ENCODE measurements at places on chromosomes 5 and 9.

DNA sequence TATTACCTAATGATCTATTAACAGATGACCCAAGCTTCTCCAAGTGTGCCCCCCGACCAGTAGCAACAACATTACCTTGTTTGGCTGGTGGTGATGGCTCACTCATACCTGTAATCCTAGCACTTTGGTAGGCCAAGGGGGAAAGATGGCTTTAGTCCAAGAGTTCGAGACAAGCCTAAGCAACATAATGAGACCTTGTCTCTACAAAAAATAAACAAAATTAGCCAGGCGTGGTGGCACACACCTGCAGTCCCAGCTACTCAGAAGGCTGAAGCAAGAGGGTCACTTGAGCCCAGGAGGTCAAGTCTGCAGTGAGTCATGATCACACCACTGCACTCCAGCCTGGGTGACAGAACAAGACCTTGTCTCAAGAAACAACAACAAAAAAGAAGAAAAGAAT is 62.9 kb downstream of the GCNT1 start:
- no peak for DNase-seq

- no peak for DNase-seq
Observed at GRCh38 chr5:1519631-1520210, 4.0 kb downstream of the LPCAT1 start.

DNA sequence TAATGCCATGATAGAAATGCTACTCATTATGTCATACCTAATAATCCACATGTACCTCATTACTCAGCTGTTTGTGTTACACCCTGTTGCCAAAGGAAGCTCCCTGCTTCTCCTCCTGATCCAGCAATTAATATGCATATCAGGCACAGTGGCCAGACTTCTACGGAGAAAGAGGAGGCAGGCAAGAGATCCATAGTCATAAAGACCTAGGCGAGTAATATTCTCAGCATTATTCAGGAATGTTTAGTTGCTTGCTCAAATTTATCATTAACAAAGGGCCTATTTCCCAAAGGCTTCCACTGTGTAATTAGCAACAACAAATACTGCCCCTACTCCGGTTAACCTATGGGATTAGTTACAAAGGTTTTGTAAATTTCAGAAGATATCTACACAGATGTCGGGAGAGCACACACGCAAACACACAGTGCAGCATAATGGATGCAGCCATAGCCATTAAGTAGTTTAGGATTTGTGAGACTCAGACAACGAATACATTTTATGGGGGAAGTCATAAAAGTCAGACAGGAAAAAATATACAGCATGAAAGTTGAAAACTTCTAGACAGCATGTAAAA is 192.6 kb downstream of the EFNA5 start:
- DNase-seq: no peak

- DNase-seq: no peak
Observed at GRCh38 chr5:151030379-151030778, 10.0 kb downstream of the GPX3 start.

DNA sequence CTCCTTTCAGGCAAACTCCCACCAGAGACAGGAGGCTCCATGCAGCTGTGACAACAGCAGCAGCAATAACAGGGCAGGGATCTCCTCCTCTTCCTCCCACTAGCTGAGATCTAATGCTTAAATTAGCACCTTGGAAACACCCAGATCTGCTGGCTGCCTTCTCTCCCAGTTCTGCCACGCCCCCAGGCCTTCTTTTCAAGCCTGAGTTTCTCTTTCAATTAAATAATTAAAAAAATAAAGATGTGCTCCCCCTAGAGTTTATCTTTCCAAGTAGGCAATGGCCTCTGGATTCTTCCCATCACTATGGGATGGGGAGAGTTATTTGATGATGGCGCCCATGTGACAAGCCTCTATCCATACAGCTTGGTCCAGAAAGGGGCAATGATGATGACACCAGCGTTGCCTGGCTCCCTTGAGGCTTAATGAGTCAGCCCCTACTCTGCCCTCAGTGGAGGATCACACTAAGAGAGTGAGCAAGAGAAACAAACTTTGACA is 3.8 kb downstream of the FAM219A start:
- peak; percentile 19 for DNase-seq

GRCh38 chr5:122358372-122358979 is 46.4 kb downstream of the SNCAIP start:
- DNase-seq: no peak

DNA sequence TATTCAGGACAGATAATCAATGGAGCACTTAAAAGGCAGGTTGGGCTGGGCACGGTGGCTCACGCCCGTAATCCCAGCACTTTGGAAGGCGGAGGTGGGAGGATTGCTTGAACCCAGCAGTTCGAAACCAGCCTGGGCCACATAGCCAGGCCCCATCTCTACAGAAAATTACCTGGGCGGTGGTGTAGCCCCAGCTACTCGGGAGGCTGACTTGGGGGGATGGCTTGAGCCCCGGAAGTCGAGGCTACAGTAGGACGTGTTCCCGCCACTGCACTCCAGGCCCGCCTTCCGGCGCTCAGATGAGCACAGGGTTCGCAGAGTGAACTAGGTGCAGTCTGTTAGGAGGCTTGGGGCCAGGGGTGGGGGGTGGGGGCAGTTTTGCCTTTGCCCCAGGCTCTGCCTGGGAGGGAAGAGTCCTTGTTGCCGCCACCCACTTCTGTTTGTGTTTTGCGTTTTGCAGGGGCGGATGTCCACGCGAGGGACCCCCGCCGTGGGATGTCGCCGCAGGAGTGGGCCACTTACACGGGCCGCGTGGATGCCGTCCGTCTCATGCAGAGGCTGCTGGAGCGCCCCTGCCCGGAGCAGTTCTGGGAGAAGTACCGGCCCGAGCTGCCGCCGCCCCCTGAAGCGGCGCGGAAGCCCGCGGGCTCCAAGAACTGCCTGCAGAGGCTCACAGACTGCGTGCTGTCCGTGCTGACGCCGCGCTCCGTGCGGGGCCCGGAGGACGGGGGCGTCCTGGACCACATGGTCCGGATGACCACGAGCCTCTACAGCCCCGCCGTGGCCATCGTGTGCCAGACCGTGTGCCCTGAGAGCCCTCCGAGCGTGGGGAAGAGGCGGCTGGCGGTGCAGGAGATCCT is 85.2 kb downstream of the ANKRD33B start:
- DNase-seq: no peak

GRCh38 chr5:107867266-107867665 is 196.5 kb upstream of the EFNA5 start:
- DNase-seq: no peak

GRCh38 chr5:41193456-41194205 is 19.7 kb downstream of the C6 start:
- DNase-seq: no peak

- DNase-seq: no peak
Observed at GRCh38 chr9:68668127-68668526, 36.9 kb upstream of the PIP5K1B start.

- DNase-seq: no peak
Observed at GRCh38 chr5:3339798-3340115, 255.9 kb upstream of the IRX1 start.

Measured in stimulated activated CD4-positive, alpha-beta T cell treated with anti-CD3 and anti-CD28 coated beads, Interleukin-4, amount 100 ng/mL, for 24 hours (primary cell).